ENCODE measurements at places on chromosomes 12 and 14.

DNA sequence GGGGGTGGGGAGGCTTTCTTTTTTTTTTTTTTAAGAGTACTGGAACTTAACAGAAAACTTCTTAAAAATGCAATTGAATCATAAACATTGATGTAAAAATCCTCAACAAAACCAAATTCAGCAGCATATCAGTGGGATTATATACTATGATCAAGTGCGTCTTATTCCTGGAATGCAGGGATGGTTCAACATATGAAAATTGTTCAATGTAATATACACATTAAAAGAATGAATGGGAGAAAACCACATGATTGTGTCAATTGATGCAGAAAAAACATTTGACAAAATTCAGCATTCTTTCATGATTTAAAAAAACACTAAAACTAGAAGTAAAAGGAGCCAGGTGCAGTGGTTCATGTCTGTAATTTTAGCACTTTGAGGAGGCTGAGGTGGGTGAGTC is 41.2 kb upstream of the CCT2 start:
- DNase-seq: no peak

DNA sequence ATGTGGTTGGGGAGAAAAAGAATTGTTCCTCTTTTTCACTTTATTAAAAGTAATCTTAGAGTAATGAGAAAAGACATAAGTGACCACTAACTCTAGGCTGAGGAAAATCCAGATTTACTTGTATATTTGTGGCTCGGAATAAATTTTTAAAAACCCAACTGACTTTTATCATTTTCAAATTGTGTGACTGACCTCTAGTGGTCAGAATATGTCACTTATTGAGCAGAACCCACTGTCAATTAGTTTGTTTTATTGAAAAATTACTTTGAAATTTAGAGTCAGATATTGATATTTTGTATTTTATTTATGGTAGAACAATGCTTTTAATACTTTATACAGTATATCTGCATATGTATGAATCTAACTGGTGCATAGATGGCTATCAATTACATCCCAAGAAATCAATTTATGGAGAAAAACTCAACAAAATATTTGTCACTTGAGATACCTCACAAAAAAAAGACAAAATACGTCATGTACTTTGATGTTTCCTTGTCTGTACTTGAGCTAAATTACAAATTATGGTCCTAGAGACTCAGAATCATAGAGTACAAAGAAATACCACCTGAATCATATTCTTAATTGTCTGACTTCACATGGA is 229.4 kb downstream of the CNTN1 start:
- DNase-seq: no peak

DNA sequence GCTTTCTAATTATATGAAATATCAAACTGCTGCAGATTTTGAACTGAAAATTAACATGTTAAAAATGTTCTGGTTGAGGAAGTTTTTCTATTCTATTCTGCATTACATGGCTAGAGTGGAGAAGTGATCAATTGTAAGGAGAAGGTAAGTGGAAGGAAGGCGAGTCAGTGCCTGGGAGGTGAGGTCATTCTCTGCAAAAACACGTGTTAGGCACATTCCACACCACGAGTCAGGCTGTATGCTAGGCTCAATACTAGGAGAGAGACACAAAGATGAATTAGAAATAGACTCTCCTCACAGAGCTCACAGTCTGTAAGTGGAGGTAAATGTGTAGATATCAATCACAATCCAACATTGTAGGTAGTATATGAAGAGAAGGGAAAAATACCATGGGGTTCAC is 194.1 kb downstream of the NOVA1 start:
- DNase-seq: no peak

DNA sequence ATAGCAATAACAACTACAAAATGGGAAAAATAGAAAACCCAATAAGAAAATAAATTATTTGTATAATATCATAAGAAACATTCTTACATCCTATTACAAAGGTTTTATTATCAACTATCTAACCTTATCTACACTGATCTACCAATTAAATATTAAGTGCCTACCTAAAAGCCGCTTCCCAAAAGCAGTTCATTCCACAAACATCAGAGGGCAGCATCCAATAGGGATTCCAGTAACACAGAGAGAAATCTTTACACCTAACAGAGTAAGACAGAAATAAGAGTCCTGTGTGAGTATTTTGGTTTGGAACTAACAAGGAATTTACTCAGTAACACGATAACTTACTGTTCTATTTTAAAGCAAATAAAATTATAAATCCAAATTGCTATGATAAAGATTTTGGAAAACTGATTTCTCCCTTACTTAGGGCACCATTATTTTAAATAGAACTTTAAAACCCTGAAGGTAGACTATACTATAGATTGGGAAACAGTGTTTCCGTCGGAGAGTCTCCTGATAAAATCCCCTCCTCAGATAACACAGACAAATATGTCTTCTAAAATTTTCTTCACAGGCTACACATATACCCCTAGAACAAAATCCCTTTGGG is 15.0 kb downstream of the GXYLT1 start:
- peak; percentile 48 for DNase-seq

- no peak for DNase-seq
These were observed 11.9 kb downstream of the RARG start for GRCh38 chr12:53219956-53220693.

GRCh38 chr14:25140411-25140810 is 90.5 kb upstream of the STXBP6 start:
- no peak for DNase-seq

DNA sequence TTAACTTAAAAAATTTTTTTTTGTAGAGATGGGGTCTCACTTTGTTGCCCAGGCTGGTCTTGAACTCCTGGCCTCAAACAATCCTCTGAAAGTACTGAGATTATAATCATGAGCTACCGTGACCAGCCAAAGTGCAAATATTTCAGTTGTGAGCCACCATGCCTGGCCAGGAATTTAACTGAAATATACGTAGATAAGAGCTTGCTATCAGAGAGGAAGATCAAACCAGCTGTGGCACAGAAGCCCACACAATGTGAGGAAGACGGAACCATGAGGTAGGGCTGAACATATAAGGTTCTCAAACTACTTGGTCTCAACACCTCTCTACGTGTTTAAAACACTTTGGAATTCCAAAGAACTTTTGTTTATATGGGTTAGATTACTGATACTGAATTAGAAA is 29.1 kb downstream of the ATG14 start:
- DNase-seq: no peak

DNA sequence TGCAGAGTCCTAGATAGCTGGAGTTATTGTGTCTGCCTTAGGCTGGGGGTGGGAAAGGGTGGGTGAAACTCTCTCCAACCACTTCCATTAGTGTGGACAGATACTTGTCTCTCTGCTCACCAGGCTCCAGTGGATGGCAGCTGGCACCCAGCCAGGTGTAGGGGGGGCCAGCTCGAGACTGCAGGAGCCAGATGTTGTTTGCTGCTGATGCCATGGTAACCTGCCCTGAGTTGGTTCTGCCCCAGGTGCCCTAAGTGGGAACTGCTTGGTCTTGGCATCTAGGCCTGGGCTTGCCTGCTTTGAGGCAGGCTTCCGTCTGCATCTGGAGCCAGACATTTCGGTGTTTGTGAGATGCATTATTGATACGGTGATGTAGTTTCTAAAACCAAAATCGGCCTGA is 82.2 kb downstream of the ADCK1 start:
- no peak for DNase-seq

- DNase-seq: no peak
These were observed 136.4 kb upstream of the LGR5 start for GRCh38 chr12:71303199-71303598.

DNA sequence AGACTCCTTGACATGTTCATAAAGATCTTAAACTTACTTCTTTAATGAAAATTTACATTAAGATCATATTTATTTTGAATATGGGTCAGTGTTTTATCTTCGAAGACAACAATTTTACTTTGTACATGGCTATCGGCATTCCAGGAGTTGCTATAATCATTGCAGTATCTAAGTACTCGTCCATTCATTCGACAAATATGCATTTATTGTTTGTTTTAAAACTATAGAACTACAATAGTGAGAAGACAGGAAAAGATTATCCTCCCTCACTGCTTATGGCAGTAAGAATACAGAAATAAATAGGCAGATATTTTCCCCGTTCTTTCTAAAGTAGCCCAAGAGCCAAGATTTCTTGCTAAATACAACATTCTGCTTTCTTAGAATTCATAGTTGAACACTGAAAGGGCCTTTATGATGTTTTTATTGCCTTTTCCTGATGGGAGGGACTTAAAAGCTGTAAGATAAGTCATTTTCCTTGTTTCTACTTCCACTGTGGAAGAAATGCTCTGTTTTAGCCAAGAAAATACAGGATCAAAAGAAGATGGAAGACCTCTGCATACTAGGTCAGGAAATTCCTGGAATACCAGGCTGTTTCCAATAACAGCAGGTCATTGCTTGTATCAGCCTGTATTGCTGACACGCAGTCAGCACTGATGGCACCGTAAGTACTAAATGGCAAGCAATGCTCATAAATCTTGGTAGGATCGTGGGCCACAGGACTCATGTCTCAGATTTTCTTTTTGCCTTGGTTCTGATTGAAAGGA is 521.0 kb upstream of the ATP2B1 start:
- DNase-seq: peak; percentile 18

GRCh38 chr12:103586791-103587370 is at the start of gene STAB2:
Gene STAB2, plus strand, starts transcription at chr12:103587273. Its CDS starts 204 bp downstream, at chr12:103587477.
- no peak for DNase-seq

DNA sequence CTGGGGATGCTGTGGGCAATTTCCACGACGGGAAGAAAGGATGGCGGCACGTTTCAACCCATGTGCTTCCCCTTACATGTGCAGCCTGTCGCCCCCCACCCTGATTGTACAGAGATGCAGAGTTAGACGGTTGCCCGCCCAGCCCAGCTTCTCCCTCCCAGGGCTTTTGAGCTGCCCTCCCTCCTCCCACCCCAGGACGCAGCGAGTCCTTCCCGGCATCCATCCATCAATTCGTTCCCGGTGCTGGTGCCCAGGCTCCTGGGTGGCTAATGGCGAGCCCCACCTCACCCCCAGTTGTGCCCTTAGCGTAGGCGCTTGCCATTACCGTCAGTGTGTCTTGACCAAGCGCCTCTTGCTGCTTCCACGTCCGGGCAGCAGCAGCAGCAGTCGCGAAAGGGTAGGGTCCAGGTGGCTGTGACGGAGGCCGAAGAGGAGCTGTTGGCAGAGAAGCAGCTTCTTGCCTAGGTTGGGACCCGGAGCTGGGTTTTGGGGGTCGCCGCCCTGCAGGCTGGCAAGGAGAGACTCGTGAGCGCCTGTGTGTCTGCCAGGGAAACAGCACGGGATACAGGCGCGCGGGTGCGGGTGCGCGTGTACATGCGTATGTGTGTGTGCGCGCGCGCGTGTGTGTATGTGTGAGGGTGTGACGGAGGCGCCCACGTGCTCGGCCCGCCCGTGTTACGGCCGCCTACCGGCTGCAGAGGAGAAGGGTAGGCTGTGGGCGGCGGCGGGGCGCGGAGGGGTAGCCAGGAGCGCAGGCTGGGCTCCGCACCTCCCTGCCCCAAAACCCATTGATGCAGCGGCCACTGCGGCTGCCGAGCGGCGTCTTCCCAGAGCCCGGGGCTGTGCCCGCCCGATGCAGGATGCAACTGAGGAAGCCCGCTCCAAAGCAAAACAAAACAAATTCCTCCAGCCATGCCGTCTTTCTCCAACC is at the start of gene SLC6A15:
Gene SLC6A15, minus strand, starts transcription at position 602 of the 931 bp plus-strand sequence. CDS start 20,679 bp downstream, outside the sequence.
- DNase-seq: peak; percentile 68

- DNase-seq: no peak
These were observed 6.2 kb downstream of the P2RX4 start for GRCh38 chr12:121216102-121216501.

GRCh38 chr12:132761032-132761920 is at the start of gene ANKLE2:
Gene ANKLE2, minus strand, starts transcription at chr12:132761832. Its CDS starts 34 bp downstream, at chr12:132761798.
- DNase-seq: no peak

DNA sequence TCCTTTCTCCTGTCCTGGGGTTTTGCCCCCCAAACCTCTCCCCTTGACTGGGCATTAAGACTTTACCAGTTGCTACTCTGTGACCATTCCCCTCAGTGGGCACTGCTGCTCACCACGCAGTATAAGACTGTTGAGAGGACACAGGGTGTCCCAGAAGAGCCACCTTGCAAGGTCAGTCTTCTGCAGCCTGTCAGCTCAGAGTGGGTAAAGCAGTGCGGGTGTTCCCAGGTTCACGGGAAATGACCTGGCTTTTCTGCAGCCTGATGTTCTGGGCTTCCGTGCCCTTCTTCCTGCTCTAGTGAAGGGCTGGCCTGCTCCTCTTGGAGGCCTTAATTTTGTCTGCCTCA is 34.2 kb downstream of the KCNA1 start:
- DNase-seq: no peak

DNA sequence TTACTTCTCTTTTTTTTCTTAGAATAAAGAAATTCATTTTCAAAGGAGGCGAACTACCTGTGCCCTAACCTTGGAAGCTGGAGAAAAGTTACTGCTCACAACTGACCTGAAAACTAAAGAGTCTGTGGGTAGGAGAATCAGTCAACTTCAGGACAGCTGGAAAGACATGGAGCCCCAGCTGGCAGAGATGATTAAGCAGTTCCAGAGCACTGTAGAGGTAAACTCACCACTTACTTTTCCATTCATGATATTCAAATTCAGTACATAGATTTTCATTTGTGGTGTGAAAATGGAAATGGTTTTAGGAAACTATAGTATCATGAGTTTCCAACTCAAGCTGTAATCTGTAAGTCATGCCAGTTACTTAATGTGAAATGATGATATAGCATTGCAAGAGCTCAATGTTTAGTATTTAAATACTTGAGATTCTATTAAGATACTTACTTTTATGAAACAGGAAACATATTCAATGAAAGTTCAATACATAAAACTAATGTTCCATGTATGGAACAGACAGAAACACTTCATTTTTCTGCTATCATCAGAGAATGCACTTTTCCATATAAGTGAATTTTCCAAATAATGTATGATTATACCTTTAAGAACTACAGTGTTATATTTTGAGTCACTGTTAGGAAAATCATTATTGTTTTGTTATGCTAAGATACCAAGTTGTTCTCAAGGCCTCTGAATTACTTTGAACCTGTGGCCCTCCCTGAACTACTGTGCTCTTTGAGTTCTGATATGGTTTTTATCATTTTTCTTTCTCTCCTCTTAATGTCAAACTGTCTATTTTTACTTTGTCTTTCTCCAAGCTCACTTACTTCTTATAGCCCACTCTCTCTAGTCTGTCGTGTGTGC is 119.0 kb downstream of the ESR2 start:
- DNase-seq: no peak

DNA sequence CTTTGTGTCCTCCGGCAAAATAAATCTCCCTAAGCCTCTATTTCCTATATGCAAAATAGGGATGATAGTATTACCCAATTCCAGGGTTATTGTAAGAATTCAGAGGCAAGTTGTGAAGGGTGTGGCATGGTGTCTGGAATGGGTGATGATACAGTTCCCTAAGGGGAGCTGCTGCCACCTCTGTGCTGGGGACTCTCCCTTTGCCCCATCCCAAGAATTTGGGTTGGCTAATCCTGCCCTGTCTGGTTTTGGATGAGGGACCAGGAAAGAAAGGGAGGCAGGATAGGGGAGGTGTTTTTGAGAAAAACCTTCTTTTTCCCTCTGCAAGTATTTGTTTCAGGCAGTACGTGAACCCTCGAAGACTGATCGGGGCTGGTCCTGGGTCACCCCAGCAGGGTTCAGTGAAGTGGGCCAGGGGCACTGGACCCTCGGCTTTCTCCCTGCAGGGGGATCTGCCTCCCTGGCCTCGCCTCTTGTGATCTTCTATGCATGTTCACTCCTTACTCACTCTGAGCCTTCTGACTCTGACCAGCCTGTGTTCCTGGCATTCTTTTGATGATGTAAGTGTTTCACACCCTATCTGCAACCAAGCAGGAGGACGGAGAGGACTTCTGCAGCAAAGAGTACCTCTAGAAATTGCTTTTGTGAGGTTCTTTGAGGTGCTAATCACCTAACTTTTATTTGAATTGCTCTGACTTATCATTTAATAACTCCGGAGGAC is 60.8 kb downstream of the RASSF3 start:
- DNase-seq: no peak

Data from NT2/D1 (cell line).